ENCODE measurements at places on chromosomes 5 and 9.

- no peak for DNase-seq
Measured at GRCh38 chr5:179969110-179969509, 61.4 kb upstream of the TBC1D9B start.

GRCh38 chr5:82526540-82526939 lies 248.4 kb upstream of the RPS23 start:
- no peak for DNase-seq

DNA sequence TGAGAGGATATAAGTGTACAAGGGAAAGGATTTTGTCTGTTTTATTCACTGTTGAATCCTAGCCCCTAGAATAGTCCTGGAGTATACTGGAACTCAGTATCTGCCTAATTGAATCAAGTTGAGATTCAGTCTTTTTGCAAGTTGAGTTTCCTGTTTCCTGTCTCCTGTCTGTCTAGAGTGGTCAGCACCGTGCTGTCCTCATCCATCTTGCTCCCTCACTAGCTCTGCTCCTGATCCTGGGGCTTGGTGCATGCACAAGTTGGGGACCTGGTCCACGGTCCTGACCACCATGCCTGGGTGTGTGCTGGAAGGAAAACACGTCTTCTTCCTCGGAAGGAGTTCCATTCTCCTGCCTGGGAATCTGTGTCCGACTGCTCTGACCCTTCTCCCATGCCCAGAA lies 3.2 kb downstream of the IL5 start:
- DNase-seq, result no peak

- no peak for DNase-seq
Measured at GRCh38 chr5:132788990-132789886, 12.2 kb upstream of the SEPTIN8 start.

DNA sequence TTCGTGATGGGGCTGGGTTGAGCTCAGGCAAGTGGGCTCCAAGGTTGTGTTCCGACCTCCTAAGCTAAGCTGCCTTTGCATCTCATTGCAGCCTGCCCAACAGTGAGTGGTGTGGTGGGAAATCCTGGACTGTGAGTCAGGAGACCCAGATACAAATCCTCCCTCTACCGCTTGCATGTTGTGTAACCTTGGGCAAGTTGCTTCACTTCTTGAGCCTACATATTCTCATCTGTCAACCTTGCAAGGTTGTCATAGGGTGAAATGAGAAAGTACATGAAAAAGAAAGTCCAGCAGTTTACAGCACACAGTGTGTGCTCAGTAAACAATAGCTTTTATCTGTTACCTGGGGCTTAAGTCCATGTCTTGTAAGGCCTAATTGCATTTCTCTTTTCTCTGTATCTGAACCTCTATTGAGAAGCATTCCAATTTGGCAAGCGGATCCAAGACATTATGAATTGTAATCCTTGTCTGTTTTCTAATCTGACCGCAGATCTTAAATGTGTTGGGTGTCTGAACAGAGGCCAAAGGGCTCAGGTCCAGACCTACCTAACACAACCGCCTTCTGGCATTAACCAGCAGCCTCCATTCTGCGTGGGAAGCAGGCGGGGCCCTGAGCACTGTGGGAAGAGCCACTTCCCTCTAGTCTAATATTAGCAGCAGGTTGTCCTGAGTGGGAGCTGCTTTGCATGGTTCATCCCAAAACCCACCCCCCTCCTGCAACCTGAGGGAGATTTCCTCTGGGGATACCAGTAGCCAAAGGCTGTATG lies 1.8 kb upstream of the GALNT12 start:
- no peak for DNase-seq

GRCh38 chr5:42005561-42006153 lies 80.6 kb downstream of the FBXO4 start:
- no peak for DNase-seq

DNA sequence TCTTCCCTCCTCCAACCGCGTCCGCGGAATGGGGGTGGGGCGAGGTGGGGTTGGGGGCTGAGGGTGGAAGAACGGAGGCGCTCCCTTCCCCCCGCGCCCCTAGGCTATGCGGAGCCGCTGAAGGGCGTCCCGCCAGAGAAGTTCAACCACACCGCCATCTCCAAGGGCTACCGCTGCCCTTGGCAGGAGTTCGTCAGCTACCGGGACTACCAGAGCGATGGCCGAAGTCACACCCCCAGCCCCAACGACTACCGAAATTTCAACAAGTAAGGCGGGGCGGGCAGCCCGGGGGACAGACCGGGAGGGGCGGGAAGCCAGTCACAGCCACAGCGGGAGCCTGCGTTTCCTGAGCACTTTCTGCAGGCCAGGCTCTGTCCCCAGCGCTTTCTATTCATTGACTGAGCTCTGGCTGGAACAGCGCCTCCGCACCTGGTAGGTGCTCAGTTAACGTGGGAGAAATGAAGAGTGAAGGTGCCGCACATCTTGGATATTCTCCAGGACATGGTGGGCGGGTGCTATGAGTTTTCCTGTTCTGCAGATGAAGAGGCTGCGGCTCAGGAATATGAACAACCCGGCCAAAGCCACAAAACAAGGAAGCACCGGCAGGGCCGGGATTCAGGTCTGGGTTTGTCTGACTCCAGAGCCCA lies 11.3 kb downstream of the MYOZ3 start:
- DNase-seq, result peak; percentile 66

DNA sequence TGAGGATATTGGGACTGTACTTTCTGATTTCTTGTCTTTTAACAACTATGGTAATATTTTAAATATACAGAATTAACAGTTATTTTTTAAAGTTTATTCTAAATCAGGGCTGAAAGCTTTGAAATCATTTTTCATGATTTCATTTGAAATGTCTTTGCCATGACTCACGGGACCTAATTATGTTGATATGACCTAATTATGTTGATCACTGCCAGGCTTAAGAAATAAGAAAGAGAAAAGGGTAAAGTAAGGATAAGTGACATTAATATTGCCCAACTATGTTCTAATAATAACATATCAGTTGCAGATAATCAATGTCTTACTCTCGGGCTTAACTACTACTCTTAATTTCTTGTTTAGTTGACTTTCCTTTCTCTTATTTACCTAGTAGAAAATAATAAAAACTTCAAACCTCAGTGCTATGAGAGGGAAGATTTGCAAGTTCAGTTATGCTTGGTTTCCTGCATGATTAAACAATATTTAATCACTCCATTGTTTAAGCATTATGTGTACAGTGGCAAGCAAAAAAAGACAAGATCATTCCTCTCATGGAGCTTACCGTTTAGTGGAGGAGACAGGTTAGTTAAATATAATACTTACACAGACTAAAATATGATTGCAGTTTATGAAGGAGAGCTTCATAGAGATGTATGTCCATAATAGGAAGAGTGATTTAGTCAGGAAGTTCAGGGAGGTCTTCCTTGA lies 67.0 kb upstream of the EIF4EBP3 start:
- DNase-seq, result no peak

DNA sequence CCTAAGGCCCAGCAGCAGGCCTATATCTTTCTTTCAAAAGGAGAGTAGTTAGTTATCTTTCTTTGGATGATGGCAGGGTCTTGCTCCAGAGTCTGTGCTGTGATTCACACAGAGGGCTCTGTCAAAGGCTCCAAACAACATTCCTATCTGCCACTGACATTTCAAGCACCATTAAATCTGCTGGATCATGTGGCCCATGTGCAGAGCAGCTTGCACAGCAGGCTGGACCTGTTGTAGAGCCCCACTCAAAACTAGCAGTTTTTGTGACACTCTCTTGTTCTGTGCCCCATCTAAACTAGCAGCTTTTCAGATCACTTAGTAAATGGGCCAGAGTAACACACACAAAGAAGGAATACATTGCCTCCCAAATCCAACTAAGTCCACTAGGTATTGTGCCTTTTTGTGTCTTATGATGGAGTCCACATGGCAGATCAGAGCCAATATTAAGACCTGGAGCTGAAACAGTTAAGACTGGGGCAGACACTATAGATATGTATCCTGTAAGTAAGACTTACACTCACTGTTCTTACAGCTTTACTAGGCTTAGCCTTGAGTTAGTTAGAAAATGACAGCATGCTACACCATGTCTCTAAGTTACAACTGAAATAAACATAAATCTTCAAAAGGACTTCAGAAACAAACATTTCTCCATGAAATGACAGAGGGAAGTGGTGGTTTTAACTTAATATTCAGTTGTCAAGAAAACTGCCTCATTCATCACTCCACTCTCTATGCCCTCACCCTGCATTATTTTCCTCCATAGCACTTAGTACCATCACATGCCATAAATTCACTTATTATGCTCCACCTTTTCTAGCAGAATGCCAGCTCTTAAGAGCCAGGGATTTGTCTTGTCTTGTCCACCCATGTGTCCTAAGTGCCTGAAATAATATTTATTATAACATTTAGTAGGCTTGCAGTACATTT lies 400.9 kb downstream of the RAB3C start:
- DNase-seq, result no peak

GRCh38 chr5:150598821-150599273 lies 41.6 kb upstream of the SYNPO start:
- DNase-seq, result no peak

DNA sequence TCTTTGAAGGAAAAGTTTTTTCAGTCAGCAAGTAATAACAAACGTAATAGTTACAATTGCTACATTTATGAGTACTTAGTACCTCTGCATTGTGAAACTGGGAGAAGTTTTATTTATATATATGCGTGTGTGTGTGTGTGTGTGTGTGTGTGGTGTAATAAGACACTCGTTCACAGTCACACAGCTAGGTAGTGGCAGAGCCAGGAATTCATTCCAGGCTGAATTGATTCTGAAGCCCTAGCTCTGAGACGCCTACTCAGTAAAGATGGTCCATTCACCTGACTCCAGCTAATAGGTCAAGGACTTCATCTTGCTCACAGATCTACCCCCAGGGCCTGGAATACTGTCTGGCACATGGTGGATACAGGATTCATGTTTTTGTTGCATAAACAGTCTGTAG lies 13.6 kb upstream of the CAST start:
- DNase-seq, result no peak

DNA sequence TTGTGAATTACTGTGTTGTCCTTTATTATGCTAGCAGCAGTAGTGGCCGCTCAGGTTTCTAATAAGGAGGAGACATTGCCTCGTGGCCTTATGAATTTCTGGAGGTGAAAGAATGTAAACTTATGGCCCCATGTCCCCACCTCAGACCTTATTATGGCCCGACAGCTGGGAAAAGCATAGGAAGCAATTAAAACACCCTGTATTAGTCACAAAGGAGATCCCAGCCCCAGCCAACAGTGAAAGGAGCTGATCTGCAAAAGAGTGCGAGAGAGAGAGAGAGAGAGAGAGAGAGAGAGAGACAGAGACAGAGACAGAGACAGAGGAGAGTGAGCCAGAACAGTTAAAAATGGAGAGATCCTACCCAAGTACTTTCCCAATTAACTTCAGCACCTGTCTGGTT lies 269.3 kb downstream of the DMRT2 start:
- DNase-seq, result no peak

DNA sequence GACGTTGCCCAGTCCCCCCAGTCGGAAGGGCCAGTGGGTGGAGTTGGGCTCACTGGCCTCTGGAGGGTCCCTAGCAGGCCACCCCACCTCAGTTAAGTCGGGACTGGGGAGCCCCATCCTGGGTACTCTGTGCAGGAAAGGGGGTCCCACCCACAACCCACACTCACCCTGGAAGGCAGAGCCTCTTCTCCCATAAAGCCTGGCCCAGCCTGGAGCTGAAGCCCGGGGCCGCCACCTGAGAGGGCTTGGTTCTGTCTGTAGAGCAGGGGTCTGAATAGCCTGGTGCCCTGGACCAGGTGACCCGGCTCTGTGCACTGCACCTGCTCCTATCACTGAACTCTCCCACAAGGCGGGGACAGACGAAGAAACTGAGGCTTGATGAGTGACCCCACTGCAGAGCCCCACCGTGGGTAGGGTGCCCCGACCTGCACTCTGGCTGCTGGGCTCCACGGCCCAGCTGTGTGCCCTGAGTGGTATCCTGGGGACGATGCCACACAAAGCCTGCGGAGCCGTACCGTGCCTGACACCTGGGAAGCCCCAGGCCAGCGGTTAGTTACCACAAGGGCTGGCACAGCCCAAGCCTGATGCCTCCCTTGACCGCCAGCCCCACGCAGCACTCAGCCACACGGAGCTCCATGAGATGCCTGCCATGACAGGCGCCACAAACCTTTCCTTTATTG lies 7.3 kb downstream of the PTGES2 start:
- DNase-seq, result peak; percentile 22

GRCh38 chr9:123757960-123758359 lies 172.0 kb downstream of the DENND1A start:
- no peak for DNase-seq

DNA sequence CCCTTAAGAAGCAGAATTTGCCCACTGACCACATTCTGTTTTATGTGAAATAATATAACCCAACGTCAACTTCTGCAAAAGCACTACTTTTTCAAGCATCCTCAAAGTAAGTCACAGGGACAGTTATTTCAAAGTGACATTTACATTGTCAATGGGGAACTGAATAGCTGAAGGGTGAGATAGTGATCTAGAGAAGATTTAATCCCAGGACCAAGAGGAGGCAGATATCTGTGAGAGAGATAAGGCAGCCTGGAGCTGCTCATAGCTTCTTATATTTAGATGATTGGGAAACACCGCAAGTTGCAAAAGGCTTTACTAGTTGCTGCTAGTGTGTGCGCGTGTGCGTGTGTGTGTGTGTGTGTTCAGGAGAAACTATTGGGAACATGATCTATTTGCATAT lies 210.4 kb upstream of the RFX3 start:
- no peak for DNase-seq

- no peak for DNase-seq
Measured at GRCh38 chr9:23539311-23539710, 286.7 kb downstream of the ELAVL2 start.

DNA sequence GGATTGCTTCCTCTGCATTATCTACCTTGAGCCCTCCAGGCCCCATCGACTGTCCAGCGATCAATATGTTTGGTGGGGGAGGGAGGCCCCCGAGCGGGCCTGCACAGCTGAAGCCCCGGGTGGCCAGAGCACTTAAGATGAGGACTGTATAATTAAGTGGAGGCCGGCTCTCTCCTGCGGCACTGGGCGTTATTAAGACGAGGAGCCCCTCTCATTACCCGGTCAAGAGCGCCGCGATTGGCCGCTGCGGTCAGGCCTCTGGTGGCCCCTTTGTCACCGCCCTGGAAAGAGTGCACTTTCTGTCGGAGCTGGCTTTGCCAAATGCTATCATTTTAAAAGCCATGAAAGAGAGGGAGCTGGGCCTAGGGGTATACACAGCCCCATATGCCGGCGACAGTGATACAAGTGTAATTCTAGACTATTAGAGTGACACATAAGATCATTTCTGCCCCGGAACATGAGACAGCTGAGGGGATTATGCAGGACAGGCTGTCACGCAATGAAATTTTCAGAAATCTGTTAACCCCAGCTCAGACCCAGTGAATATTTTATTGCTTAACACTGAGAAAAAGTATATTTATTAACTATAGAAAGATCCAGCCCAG lies 106.3 kb upstream of the IRX1 start:
- no peak for DNase-seq

DNA sequence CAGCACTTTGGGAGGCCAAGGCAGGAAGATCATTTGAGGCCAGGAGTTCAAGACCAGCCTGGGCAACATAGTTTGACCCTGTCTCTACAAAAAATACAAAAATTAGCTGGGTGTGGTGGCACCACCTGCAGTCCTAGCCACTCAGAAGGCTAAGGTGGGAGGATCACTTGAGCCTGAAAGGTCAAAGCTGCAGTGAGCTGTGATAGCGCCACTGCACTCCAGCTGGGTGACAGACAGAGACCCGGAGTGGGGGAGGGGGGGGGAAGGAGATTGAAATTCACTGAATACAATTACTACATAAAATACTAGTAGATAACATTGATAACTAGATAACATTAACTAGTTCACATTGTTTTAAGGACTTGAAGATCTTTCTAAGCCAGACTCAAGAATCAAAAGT lies 345.6 kb downstream of the BNC2 start:
- DNase-seq, result no peak

GRCh38 chr5:16450163-16450562 lies 15.4 kb downstream of the ZNF622 start:
- no peak for DNase-seq

- DNase-seq, result no peak
Measured at GRCh38 chr5:140391312-140391711, 10.3 kb upstream of the ANKHD1 start.

All from left ventricle myocardium superior (tissue), 1 donor.